ENCODE measurements at places on chromosomes 16 and 17.

GRCh38 chr17:38349097-38349730 is 2.4 kb upstream of the SOCS7 start:
- DNase-seq: peak; percentile 80

DNA sequence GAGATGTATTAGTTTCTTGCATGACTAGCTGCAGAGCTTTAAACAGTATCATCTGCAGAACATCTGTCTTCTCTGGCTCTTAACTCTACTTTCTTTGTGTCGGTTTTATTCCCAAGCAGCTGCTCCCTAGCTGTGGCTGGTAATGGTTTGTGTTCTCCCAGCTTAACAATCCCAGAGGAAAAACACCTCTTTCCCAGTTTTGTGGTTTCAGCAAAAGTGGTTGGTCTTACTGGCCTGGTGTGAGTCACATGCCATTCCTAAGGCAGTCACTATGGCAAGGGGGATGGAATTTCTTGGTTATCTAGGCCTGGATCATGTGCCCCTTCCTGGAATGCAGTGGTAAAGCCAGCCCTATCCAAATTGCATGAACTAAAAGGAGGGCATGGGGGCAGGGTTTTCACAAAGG is 27.5 kb downstream of the OMG start:
- peak; percentile 100 for DNase-seq

- no peak for DNase-seq
These were observed 5.5 kb upstream of the LDHD start for GRCh38 chr16:75121949-75122568.

GRCh38 chr17:64028874-64029464 is 8.5 kb upstream of the ICAM2 start:
- peak; percentile 66 for DNase-seq

GRCh38 chr17:39999067-39999466 is 16.2 kb upstream of the CSF3 start:
- DNase-seq: no peak

DNA sequence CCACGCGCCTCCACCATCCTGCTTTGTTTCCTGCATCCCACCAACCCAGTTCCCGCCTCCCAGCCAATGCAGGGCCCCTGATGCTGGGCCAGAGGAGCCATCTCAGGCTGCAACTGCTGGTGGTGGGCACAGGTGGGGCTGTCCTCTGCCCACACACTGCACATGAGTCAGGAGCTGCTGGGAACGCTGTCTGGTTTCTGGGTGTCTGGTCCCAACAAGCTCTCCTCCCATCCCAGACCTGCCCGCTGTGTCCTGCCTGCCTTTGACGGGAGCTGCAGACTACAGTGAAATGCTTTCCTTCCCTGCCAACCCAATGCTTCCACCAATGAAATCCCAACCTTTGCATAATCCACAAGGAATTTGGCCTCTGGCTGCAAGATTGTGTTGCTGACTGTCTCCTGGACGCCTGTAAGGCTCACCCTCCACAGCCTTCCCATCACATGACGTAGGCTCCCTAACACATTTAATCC is 98.9 kb downstream of the N4BP1 start:
- peak; percentile 87 for DNase-seq

DNA sequence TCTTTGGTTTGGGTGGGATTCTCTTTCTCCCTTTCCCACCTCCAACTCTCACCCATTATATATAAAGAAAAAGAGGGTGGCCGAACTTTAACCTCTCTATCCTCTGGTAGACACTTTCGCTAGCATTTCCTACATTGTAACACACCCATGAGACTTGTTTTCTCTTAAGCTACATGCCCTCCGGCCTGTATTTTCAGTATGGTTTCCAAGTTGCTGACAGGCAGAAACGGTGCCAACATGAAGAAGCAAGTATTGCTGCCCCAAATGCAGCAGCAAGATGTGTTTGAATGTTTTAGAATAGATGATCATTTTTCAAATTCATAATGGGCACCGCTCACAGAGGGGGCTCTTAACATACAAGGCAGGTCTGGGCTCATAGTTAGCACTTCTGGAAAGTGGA is 18.7 kb upstream of the CYB5B start:
- DNase-seq: no peak

- DNase-seq: peak; percentile 40
These were observed 40.1 kb downstream of the NLRC5 start for GRCh38 chr16:57029161-57030160.

GRCh38 chr16:57711-58110 is 4.1 kb downstream of the SNRNP25 start:
- no peak for DNase-seq

GRCh38 chr16:11420895-11421294 is 75.6 kb downstream of the RMI2 start:
- DNase-seq: no peak

- peak; percentile 47 for DNase-seq
These were observed 8.6 kb downstream of the CYB561 start for GRCh38 chr17:63437287-63438091.

DNA sequence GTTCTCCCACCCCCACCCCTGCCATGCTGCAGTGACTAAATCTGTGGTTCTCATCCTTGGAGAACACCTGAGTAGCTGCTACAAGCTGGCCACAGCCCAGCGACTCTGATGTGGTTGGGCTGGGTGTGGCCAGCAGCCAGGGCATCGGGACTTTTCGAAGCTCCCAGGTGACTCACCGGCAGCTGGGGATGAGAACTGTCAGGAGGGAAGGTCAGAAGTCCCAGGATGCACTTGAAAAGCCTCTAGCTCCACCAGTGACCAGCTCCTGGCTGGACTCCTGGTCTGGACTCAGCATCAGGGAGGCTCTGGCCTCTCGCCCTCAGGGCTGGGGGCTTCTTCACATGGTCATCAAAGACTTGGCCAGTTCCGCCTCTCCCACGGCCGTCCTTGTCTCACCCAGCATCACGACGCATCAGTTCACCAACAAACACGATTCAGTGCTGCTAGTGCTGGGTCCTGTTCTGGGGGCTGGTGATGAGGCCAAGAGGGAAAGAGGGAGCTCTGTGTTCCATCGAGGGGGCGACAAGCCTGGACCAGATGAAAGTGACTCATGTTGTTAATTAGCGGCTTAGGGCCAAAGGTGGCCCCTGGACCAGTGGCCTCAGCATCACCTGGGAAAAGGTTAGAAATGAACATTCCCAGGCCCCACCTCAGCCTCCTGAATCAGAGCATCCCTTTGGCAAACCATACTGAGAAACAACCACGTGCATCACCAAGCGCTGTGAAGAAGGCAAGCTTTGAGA is 3.9 kb upstream of the C17orf99 start:
- DNase-seq: peak; percentile 13

- DNase-seq: peak; percentile 63
These were observed 31.0 kb downstream of the SOX9 start for GRCh38 chr17:72151565-72152386.

GRCh38 chr16:56931271-56931891 is 561 bp upstream of the HERPUD1 start:
- DNase-seq: no peak

- no peak for DNase-seq
These were observed 58.3 kb upstream of the CIBAR2 start for GRCh38 chr16:85170590-85171003.

- no peak for DNase-seq
These were observed 2.8 kb upstream of the PVALEF start for GRCh38 chr17:81162491-81162890.

GRCh38 chr17:64148699-64149098 is 18.8 kb upstream of the ERN1 start:
- peak; percentile 29 for DNase-seq

GRCh38 chr17:40190197-40191021 is 13.1 kb downstream of the RAPGEFL1 start:
- no peak for DNase-seq

GRCh38 chr16:66346221-66346620 is 20.3 kb upstream of the CDH5 start:
- DNase-seq: no peak

GRCh38 chr17:8849311-8850041 is 18.0 kb downstream of the PIK3R6 start:
- DNase-seq: no peak

GRCh38 chr16:25108054-25108453 is 3.5 kb upstream of the LCMT1 start:
- DNase-seq: no peak

GRCh38 chr17:3535253-3535995 is 22.2 kb downstream of the TRPV3 start:
- peak; percentile 80 for DNase-seq

DNA sequence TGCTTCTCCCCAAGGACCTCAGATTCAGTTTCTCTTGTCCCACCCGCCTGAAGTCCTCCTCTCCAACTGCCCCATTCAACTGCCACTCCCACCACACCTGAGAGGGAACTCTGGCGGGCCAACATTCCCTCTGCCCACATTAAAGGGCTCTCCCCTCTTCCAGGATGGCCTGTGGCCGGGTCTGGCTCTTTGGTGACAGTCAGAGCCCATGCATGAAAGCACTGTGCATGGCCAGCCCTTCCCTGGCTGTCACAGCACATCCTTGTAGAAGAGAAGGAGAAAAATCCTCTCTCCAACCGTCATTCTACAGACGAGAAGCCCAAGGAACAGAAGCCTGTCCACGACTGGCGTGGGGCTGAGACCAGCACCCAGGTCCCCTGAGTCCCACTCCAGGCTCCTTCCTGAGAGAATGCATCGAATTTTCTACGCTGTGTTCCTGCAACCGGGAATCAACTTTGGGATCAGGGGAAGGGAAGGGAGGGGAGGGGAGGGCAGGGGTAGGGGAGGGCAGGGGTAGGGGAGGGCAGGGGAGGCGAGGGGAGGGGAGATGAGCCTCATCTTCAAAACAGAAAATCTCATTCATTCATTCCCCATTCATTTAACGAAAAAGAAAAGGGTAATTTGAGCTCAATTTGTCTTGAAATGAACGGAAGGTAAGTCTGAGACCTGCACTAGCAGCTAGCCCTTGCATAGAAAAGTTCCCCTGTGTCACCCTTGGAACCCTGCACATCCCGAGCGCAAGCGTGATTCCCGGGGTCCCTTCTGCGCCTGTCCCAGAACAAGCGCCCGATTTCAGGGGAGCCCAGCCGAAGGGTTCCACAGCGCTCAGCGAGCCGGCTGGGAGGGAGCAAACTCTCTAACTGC is at the start of gene ABCC12:
TSS of gene ABCC12 (minus strand) at position 68 of the 864 bp plus-strand sequence. CDS start 9,569 bp downstream, outside the sequence.
- DNase-seq: no peak

- peak; percentile 46 for DNase-seq
These were observed 107.9 kb upstream of the ZNF469 start for GRCh38 chr16:88274847-88275246.

- no peak for DNase-seq
These were observed 565.1 kb upstream of the SALL1 start for GRCh38 chr16:51716195-51716594.

- no peak for DNase-seq
These were observed 7.2 kb downstream of the LPO start for GRCh38 chr17:58245428-58246103.

DNA sequence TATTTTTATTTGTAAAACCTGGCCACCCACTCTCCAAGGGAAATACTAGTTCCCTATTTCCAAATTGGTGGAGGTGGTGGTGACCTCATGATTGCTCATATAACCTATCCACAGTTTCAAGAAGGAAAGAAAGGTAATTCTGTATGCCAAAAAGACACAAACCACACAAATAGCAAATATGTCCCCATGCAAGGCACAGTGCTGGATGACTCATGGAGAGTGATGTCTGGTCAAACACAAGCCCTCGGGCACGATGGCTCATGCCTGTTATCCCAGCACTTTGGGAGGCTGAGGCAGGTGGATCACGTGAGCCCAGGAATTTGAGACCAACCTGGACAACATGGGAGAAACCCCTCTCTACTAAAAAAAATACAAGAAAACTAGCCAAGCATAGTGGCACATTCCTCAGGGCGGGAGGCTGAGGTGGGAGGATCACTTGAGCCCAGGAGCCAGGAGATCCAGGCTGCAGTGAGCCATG is 64.2 kb downstream of the GNA13 start:
- DNase-seq: peak; percentile 26

DNA sequence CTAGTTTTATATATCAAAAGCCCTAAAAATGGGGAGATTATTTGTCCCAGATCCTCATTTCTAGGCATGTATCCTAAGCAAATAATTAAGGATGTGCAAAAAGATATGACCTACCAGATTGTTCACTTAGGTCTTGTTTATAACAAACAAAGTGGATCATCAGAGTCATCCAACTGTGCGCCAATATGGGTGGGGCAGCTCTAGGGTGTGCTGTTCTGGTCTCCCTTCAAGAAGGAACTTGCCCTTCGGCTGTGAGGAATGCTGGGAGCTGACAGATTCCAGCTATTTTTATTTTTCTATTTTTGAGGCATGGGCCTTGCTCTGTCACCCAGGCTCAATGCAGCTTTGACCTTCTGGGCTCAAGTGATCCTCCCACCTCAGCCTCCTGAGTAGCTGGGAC is 13.8 kb downstream of the CHP2 start:
- DNase-seq: no peak

Data from AG10803 (cell line).